Bronchial epithelial cell (primary cell): ENCODE measurements at places on chromosomes 5 and 9. TPM values are rescaled to one million over a fixed set of nuclear protein-coding genes. Genes with fewer than 3 reads are reported as not detected.

The NME5 gene
- 0.53 and 0.64 TPM in 2 replicates for total RNA-seq

The SAPCD2 gene
- 0.26 and 1.2 TPM in 2 replicates for total RNA-seq

The FBP1 gene
- total RNA-seq, result 0.13 TPM in 1 of 2 replicates, not detected in the other

The C7 gene
- under 0.01 TPM in 1 of 2 replicates, not detected in the other for total RNA-seq

The CSF1R gene
- total RNA-seq, result not detected in 2 replicates

The TAF11L5 gene
- not detected in 2 replicates for total RNA-seq

The ROR2 gene
- total RNA-seq, result 0.13 and 0.26 TPM in 2 replicates

The ARRDC3 gene
- 70.3 and 125 TPM in 2 replicates for total RNA-seq

The UCK1 gene
- 15.0 and 16.1 TPM in 2 replicates for total RNA-seq

The NUTM2F gene
- not detected in 2 replicates for total RNA-seq

The SEC16A gene
- 13.7 and 20.5 TPM in 2 replicates for total RNA-seq
